ENCODE measurements at places on chromosomes 13 and 19.

- DNase-seq, result no peak
These were observed 46.8 kb downstream of the METTL21C start for GRCh38 chr13:102648046-102648445.

GRCh38 chr13:51494156-51494555 is 41.3 kb upstream of the INTS6 start:
- DNase-seq, result peak; percentile 75

DNA sequence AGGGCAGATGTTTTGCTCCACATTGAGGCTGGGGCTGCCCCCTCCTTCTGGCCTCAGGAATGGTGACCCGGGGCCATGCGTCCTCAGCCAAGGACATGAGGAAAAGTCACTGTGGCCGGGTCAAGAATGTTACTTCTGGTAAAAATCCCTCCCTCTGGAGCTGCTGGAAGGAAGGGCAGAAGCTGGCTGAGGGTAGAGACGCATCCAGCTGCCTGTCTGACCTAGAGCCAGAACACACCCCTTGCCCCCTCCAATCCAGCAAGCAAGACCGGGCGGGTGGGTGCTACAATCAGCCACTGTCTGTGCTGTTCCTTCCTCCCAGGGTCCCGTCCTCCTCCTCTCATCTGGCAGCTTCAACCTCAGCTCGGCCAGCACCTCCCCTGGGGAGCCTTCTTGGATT is 59.0 kb downstream of the PTPRS start:
- DNase-seq, result no peak

DNA sequence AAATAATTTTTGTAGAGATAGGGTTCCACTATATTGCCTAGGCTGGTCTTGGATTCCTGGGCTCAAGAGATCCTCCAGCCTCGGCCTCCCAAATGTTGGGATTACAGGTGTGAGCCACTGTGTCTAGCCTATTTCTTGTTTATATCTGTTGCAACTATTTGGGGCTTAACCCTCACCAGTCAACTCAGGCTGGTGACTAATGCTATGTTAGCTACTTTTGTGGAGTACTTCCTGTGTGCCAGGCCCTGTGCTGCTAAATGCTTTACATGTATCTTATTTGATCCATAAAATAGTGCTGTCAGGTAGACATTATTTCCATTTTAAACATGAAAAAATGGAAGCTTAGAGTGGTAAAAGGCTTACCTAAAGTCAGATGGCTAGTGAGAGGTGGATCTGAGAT is 13.8 kb downstream of the CEACAM1 start:
- no peak for DNase-seq

DNA sequence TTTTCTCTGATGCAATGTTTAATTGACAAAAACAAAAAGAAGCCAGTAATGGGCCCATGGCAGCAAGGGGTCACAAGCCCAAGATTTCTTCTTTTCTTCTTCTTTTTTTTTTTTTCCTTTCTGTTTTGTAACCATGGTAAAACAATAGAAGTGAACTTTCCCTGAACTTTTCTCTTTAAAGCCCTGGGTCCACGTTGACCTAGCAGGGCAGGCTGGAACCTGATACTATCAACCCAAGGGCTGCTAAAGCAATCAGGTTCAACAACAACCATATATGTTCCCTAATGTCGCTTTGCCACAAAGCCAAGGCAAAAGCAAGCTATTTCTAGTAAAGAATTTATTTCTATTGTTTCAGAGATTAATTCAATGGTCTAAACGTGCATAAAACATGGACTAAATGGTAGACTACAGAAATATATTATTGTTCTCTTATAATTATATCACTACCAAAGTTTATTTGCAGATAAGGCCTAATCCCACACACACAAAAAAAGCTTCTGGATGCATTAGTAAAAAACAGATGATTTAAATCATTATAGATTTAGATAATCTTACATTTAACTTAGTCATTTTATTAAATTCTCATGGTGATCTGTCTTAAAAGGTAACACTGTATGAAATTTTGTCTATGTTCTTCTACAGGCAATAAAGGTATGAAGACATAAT is 153.9 kb downstream of the DACH1 start:
- no peak for DNase-seq

DNA sequence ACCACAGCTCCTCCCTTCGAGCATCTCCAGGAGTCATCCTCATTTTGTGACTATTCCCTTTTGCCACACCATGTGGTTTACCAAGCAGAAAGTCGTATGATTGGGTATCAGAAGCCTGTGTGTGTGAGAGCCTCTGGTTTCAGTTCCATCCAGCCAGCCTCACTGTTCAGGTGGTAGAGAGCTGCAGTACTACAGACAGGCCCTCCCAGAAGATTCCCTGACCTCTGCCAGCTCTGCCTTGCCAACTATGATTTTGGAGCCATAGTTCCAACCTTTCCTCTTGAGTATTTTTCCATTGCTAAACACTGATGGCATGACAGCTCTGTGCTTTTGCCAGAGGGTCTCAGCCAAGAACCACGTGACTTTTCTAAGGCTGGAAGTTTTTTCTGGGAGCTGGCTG is 82.5 kb downstream of the DHRS12 start:
- no peak for DNase-seq

DNA sequence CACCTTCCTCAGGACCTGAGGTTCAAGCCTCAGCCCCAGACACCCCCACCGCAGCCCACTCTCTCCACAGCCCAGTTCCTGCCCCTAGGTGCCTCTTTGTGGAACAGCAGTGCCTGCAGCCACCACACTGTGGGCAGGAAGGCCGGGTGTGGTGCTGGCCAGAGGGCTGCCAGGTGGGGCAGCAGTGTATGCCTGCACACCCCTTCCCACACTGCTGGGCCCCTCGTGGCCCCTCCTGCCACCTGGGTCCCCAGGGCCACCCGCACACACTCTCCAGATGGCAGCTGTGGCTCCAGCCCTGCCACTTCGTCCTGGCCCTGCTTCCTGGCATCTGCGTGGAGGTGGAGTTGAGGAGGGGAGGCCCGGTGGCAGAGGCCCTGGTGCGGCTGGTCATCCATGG is 35.1 kb downstream of the HPN start:
- DNase-seq, result no peak

DNA sequence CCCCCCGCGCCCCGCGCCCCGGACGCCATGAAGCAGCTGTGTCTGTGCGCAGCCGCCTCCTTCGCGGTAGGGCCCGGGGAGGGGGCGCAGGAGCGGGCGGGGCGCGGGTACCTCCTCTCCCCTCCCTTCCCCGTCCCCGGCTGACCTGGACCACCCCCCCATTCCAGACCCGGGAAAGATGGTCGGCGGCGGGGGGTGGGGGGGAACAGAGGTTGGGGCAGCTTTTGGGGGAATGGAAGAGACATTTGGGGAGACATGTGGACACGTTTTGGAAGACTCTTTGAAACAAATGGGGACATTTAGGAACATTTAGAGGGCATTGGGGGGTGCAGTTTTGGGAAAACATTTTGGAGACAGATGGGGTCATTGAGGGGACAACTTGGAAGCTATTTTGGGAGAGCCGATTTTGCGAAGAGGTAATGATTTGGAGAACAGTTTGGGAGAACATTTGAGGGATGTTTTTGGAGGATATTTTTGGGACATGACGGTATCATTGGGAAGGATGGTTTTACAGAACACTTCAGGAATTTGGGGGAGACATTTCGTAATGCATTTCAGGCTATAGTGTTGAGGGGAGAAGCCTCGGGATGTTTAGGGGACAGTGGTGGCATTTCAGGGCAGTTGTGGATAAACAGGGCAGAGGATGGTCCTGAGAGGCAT is 16.1 kb downstream of the ANKRD24 start:
- no peak for DNase-seq

GRCh38 chr13:22173610-22174009 is 502.7 kb downstream of the FGF9 start:
- peak; percentile 79 for DNase-seq

DNA sequence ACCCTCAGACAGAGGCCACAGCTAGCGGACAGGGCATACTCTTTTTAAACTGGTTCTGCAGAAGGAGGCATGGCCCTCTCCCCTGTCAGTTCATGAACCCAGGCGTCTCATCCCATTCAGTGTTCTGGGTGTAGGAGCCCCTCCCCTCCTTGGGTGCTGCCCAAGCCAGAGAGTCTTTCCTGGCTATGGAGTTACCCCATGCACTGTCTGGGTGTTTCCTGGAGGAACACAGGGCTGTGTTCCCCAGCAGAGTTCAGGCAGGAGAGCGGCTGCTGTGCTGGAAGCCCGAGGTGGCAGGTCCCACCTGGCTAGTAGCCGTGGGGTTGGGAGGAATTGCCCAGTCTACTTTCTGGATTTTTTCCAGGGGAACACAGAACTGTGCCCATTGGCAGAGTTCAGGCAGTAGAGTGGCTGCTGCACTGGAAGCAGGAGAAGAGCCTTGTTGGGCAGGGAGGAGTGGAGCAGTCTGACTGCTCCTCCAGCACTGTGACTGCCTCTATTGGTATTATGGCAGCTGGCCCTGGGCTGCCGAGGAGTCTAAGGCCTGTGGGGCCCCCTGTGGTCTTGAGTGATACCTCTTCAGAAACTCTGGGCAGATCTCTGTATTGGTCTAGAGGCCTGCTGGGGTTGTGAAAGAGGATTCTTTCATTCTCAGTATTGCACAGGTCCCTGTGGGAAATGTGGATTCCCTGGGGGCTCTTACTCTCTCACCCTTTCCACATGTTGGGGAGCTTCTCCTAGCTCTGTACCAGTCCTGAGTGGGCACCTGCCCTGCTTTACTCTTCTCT is 168.3 kb downstream of the PCDH20 start:
- no peak for DNase-seq

DNA sequence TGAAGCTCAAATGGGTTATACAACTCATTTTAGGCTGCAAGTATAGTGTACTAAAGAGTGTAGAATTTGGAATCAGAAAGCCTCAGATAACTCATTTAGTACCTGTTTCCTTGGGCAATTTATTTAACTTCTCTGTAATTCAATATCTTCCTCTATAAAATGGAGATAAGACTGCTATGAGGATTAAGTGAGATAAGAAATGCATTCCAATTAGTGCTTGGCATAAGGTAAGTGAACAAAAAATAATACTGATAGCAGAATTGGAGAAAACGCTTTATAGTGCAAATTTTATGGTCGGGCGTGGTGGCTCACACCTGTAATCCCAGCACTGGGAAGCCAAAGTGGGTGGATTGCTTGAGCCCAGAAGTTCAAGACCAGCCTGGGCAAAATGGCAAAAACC is 25.0 kb downstream of the DACH1 start:
- no peak for DNase-seq

GRCh38 chr13:75506018-75506417 is 24.0 kb upstream of the TBC1D4 start:
- DNase-seq, result no peak

GRCh38 chr19:16457954-16458331 is 13.8 kb downstream of the EPS15L1 start:
- no peak for DNase-seq

All from fibroblast of upper back skin (primary cell).